Activated CD4-positive, alpha-beta T cell treated with anti-CD3 and anti-CD28 coated beads for 36 hours (primary cell): ENCODE measurements at places on chromosomes 12 and 14. TPM values are rescaled to one million over a fixed set of nuclear protein-coding genes. Genes with fewer than 3 reads are reported as not detected.

The NKX2-1 gene
- total RNA-seq: not detected

The KRT3 gene
- not detected for total RNA-seq

The KLRC3 gene
- total RNA-seq: not detected

The OR6C76 gene
- not detected for total RNA-seq

The TRIM9 gene
- 2.4 TPM for total RNA-seq

The BDKRB1 gene
- total RNA-seq: not detected

The TAS2R10 gene
- not detected for total RNA-seq

The CFAP54 gene
- total RNA-seq: 0.37 TPM

The ESPL1 gene
- total RNA-seq: 60.8 TPM

The FOXA1 gene
- 0.07 TPM for total RNA-seq

The HHIPL1 gene
- 0.07 TPM for total RNA-seq

The ERBB3 gene
- 0.57 TPM for total RNA-seq

The KRT71 gene
- total RNA-seq: not detected

The TROAP gene
- 84.3 TPM for total RNA-seq

The CD163 gene
- not detected for total RNA-seq

The IAPP gene
- total RNA-seq: not detected

The VWF gene
- total RNA-seq: 0.07 TPM

The CLEC4A gene
- total RNA-seq: not detected

The KRT85 gene
- total RNA-seq: not detected

The C12orf60 gene
- total RNA-seq: 3.0 TPM

The CAPZA3 gene
- total RNA-seq: not detected

The COA8 gene
- total RNA-seq: 39.6 TPM

The TAS2R9 gene
- total RNA-seq: not detected

The PPP2R5E gene
- 38.4 TPM for total RNA-seq

The RAPGEF3 gene
- 0.83 TPM for total RNA-seq

The BMP4 gene
- total RNA-seq: not detected

The CINP gene
- 51.4 TPM for total RNA-seq

The SELPLG gene
- total RNA-seq: 31.0 TPM

The RPL10L gene
- not detected for total RNA-seq

The SDR9C7 gene
- not detected for total RNA-seq

The LRR1 gene
- 47.9 TPM for total RNA-seq

The KRT83 gene
- not detected for total RNA-seq

The TCL1B gene
- total RNA-seq: not detected

The INHBE gene
- 1.2 TPM for total RNA-seq
